Stimulated activated CD4-positive, alpha-beta T cell treated with anti-CD3 and anti-CD28 coated beads, Interleukin-15, amount 100 ng/mL, for 1 hour (primary cell): ENCODE measurements at places on chromosomes 12 and 14.

GRCh38 chr14:68633131-68633991 is 159.5 kb downstream of the ZFP36L1 start:
- no peak for DNase-seq

DNA sequence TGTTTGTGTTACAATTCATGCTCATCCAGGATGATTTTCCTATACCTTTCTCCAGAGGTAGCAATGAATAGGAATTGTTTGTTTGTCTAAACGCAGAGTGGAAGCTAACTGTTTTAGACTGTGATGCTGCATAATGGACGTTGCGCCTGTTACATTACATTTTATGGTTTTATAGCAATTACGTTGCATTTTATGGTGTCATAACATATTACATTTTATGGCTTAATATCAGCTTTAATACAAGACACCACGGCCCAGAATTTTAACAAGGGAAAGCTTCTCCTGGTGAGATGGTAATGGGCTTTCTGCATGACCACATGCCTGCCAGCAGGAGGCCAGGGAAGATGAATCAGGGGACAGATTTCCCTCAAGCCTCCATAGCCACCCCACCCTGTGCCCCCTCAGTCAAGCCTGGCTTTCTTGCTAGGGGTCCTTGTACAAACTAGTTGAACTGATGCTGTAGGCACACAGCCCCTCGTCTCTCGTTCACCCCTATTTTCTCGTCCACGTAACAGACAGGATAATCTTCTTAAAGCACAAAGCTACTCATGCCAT is 56.5 kb downstream of the HSPB8 start:
- no peak for DNase-seq

GRCh38 chr12:42396473-42397259 is 70.7 kb downstream of the PPHLN1 start:
- no peak for DNase-seq

GRCh38 chr14:88439088-88439487 is 53.6 kb downstream of the SPATA7 start:
- no peak for DNase-seq

DNA sequence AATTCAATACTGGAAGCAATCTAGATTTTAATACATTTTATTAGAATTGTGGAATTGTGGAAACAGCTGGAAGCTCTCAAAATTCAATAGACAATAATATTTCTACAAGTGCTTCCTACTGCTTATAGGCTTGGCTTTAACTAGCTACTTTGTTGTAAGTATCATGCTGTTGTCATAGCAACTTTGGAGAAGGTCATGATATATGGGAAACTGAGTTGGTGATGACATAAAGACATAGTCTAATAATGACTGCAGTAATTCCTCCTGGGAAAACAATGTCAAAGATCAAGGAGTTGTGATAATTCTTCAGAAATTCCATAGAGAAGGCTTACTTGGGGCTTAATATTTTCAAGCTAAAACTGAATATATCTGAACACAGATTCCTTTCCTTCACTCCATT is 266.6 kb downstream of the KIF21A start:
- no peak for DNase-seq

- no peak for DNase-seq
These were observed 7.6 kb downstream of the DLK1 start for GRCh38 chr14:100734031-100734990.
